ENCODE measurements at places on chromosomes 2 and 18. TPM values are rescaled to one million over a fixed set of nuclear protein-coding genes. Genes with fewer than 3 reads are reported as not detected.

Gene APOB
- under 0.01 TPM for total RNA-seq

Gene SH3BP4
- total RNA-seq: 43.1 TPM

Gene BARD1
- total RNA-seq: 34.5 TPM

Gene SERPINB7
- 136 TPM for total RNA-seq

Gene CDH20
- under 0.01 TPM for total RNA-seq

Gene TAF1B
- 46.6 TPM for total RNA-seq

Gene IMPACT
- 25.2 TPM for total RNA-seq

Gene IL1RL2
- total RNA-seq: 1.4 TPM

Gene CFAP65
- not detected for total RNA-seq

Gene TSPYL6
- total RNA-seq: not detected

Gene C2orf78
- total RNA-seq: not detected

Gene PUM2
- 56.6 TPM for total RNA-seq

Gene MZT2A
- 123 TPM for total RNA-seq

Gene VAPA
- 339 TPM for total RNA-seq

Gene PLGLB2
- 2.1 TPM for total RNA-seq

Gene NETO1
- total RNA-seq: not detected

Gene KLHL30
- not detected for total RNA-seq

Gene ONECUT2
- under 0.01 TPM for total RNA-seq

Gene ZNF2
- total RNA-seq: 9.0 TPM

Gene C1GALT1C1L
- 0.50 TPM for total RNA-seq

Gene UGT1A5
- not detected for total RNA-seq

Gene G6PC2
- total RNA-seq: not detected

Gene NYAP2
- total RNA-seq: not detected

Gene TUBA3E
- not detected for total RNA-seq

Gene LGALSL
- total RNA-seq: 3.1 TPM

Gene PCARE
- not detected for total RNA-seq

Gene STAM2
- total RNA-seq: 57.9 TPM
